Astrocyte (in vitro differentiated cells and primary cell): ENCODE measurements at places on chromosomes 6 and 20. TPM values are rescaled to one million over a fixed set of nuclear protein-coding genes. Genes with fewer than 3 reads are reported as not detected.

GRCh38 chr20:25533920-25534700 is 51.2 kb downstream of the NINL start:
- no peak overlapping the region for H3K4me3 ChIP-seq
- H3K4me1 ChIP-seq = peaks cover 10% of the 10 kb centered on the region
- DNase-seq = no peak
- no peaks in the 10 kb centered on the region for H3K27me3 ChIP-seq
- no peaks in the 10 kb centered on the region for H3K36me3 ChIP-seq

- no peak overlapping the region for H3K4me3 ChIP-seq
- peak; percentile 25 for DNase-seq
- no peak overlapping the region for H3K27ac ChIP-seq
- no peaks in the 10 kb centered on the region for H3K4me1 ChIP-seq
- H3K36me3 ChIP-seq = no peaks in the 10 kb centered on the region
Measured at GRCh38 chr6:12614456-12614855, 102.1 kb upstream of the PHACTR1 start.

GRCh38 chr6:79762370-79762769 is 131.2 kb downstream of the SH3BGRL2 start:
- H3K27me3 ChIP-seq = no peaks in the 10 kb centered on the region
- H3K36me3 ChIP-seq = no peaks in the 10 kb centered on the region
- H3K27ac ChIP-seq = no peak overlapping the region
- no peaks in the 10 kb centered on the region for H3K4me1 ChIP-seq
- DNase-seq = no peak

DNA sequence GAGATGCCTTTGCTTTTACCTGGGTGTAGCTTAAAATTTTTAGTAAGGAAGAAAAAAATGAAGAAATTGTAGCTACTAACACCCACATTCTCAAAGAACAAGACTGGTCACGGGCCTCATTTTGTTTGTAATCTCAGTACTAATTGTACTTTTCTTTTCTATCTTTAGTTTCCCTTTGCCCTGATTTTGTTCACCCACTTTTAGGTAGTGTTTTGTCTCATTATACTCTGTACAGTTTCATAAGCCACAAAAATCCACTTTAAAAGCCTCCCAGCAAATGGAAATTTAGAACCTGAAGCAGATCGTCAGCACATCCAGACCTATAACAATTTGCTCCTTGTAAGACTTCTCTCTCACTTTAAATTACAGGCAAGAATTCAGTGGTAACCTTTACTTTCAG is 43.3 kb downstream of the TP53INP2 start:
- H3K27me3 ChIP-seq = no peaks in the 10 kb centered on the region
- peaks cover 25% of the 10 kb centered on the region for H3K36me3 ChIP-seq
- H3K4me1 ChIP-seq = no peaks in the 10 kb centered on the region

TAF4 gene
- total RNA-seq = 11.8 and 12.6 TPM in 2 replicates

DNA sequence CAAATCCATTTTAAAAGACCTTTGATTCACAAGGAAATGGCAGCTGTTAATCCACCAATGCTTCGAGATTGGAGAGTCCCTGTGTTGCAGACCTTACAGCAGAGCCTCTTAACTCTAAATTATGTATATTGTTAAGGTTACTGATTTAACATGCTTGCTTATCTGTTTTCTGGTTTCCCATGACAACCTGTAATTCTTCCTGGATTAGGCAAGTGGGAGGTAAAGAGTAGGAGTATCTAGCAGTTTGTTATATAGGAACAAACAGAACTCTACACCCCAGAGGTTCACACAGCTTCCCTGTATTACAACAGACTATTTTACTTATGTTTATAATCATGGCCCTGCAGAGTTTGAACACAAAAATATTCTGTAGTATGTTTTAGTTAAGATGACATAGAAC is 39.5 kb downstream of the NKX2-4 start:
- no peak overlapping the region for H3K27ac ChIP-seq
- DNase-seq = no peak
- no peak overlapping the region for H3K4me3 ChIP-seq
- peaks cover under 1% of the 10 kb centered on the region for H3K4me1 ChIP-seq
- peaks cover 21% of the 10 kb centered on the region for H3K36me3 ChIP-seq
- H3K27me3 ChIP-seq = no peaks in the 10 kb centered on the region

HLA-DMA gene
- total RNA-seq = 5.2 and 8.1 TPM in 2 replicates

GRCh38 chr6:1644516-1645060 is 34.9 kb downstream of the FOXC1 start:
- no peaks in the 10 kb centered on the region for H3K27me3 ChIP-seq
- H3K4me1 ChIP-seq = no peaks in the 10 kb centered on the region
- H3K27ac ChIP-seq = no peak overlapping the region
- no peak overlapping the region for H3K4me3 ChIP-seq

SPTLC3 gene
- 5.6 and 5.7 TPM in 2 replicates for total RNA-seq

- no peak overlapping the region for H3K4me3 ChIP-seq
- H3K4me1 ChIP-seq = no peaks in the 10 kb centered on the region
- no peaks in the 10 kb centered on the region for H3K27me3 ChIP-seq
- peak; percentile 10 for DNase-seq
- H3K36me3 ChIP-seq = no peaks in the 10 kb centered on the region
Measured at GRCh38 chr6:71080133-71080532, 123.3 kb upstream of the B3GAT2 start.

- no peaks in the 10 kb centered on the region for H3K27me3 ChIP-seq
- H3K36me3 ChIP-seq = no peaks in the 10 kb centered on the region
- peak; percentile 25 for DNase-seq
- no peak overlapping the region for H3K27ac ChIP-seq
Measured at GRCh38 chr6:49001856-49002541, 461.1 kb downstream of the MMUT start.

GRCh38 chr20:37615340-37616109 is 78.3 kb upstream of the CTNNBL1 start:
- no peaks in the 10 kb centered on the region for H3K4me1 ChIP-seq
- peaks cover 11% of the 10 kb centered on the region for H3K27me3 ChIP-seq
- H3K27ac ChIP-seq = no peak overlapping the region
- no peaks in the 10 kb centered on the region for H3K36me3 ChIP-seq
- DNase-seq = peak; percentile 8

GRCh38 chr20:33843050-33843449 is 31.9 kb downstream of the CHMP4B start:
- no peaks in the 10 kb centered on the region for H3K36me3 ChIP-seq
- H3K4me1 ChIP-seq = peaks cover 13% of the 10 kb centered on the region
- no peaks in the 10 kb centered on the region for H3K27me3 ChIP-seq
- no peak for DNase-seq

CALHM6 gene
- not detected in 2 replicates for total RNA-seq

DEFB124 gene
- total RNA-seq = not detected in 2 replicates

VSX1 gene
- total RNA-seq = not detected in 2 replicates

DNA sequence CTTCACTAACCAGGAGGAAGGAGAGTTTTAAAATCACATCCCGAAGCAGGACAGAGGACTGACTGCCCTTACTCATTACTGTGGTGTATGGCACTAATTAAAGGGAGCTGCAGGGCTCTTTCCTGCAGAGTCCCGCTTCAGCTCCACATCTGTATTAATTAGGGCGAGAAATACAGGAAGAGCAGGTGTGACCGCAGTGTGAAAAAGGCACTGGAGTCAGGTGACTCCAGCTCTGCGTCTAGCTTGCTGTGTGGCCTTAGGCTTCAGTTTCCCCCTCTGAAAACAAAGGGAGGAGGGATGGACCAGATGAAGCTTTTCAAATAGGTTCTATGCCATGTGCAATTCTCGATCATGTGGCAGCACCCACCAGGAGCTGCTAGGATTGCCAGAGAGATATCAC is 34.0 kb downstream of the KIAA1755 start:
- H3K27me3 ChIP-seq = no peaks in the 10 kb centered on the region
- H3K4me1 ChIP-seq = peaks cover under 1% of the 10 kb centered on the region
- no peak overlapping the region for H3K27ac ChIP-seq
- H3K4me3 ChIP-seq = no peak overlapping the region

CTCFL gene
- not detected in 2 replicates for total RNA-seq

PPP1R14C gene
- total RNA-seq = 3.9 and 6.6 TPM in 2 replicates

DNA sequence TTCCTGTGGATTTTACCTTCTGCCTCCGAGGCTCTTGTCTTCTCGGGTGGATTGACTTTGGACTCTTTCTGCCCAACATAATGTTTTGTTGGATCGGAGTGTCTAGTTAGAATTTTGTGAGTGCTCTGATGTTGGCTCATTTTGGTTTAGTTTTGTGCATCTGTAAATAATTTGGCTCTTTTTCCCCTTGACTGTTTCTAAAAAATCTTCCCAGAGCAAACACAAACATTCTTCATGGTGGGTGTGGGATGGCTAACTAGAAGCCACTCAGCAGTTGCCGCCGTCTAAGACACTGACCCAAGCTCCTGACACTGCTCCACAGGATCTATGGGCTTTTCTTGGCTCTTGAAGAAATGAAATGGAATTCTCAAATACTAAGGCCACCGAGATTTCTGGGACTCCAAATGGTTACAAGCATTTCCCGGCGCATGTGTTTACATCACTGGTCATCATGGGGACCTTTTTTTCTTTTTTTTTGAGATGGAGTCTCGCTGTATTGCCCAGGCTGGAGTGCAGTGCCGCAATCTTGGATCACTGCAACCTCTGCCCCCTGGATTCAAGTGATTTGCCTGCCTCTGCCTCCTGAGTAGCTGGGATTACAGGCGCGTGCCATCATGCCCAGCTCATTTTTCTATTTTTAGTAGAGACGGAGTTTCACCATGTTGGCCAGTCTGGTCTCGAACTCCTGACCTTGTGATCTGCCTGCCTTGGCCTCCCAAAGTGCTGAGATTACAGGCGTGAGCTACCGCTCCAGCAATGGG is 92.0 kb upstream of the FRMD1 start:
- no peak overlapping the region for H3K27ac ChIP-seq
- DNase-seq = no peak
- H3K4me3 ChIP-seq = no peak overlapping the region
- H3K27me3 ChIP-seq = no peaks in the 10 kb centered on the region
- H3K4me1 ChIP-seq = no peaks in the 10 kb centered on the region

GRCh38 chr6:7914991-7915789 is 4.6 kb upstream of the TXNDC5 start:
- no peak overlapping the region for H3K27ac ChIP-seq
- H3K4me1 ChIP-seq = peaks cover 16% of the 10 kb centered on the region
- H3K36me3 ChIP-seq = no peaks in the 10 kb centered on the region
- H3K4me3 ChIP-seq = no peak overlapping the region
- peak; percentile 14 for DNase-seq
- H3K27me3 ChIP-seq = peaks cover 16% of the 10 kb centered on the region

DNA sequence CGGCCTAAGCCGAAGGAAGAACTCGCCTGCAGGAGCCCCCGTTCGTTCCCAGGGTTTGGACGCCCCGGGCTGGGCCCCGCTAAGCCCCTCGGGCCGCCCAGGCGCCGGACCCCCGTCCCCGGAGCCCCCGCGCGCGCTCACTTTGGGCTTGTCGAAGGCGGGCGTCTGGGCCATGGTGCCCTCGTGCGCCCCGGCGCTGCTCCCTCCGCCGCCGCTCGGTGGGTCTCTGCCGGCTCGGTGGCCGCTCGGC is 140 bp downstream of the ADA start:
- no peaks in the 10 kb centered on the region for H3K36me3 ChIP-seq
- H3K27me3 ChIP-seq = peaks cover 13% of the 10 kb centered on the region
- peaks cover 24% of the 10 kb centered on the region for H3K4me1 ChIP-seq

CTSZ gene
- 112 and 126 TPM in 2 replicates for total RNA-seq

SAMD5 gene
- 0.36 and 0.93 TPM in 2 replicates for total RNA-seq

- H3K4me1 ChIP-seq = no peaks in the 10 kb centered on the region
- no peak for DNase-seq
- no peak overlapping the region for H3K27ac ChIP-seq
Measured at GRCh38 chr20:57605045-57605444, 15.2 kb downstream of the ZBP1 start.

DNA sequence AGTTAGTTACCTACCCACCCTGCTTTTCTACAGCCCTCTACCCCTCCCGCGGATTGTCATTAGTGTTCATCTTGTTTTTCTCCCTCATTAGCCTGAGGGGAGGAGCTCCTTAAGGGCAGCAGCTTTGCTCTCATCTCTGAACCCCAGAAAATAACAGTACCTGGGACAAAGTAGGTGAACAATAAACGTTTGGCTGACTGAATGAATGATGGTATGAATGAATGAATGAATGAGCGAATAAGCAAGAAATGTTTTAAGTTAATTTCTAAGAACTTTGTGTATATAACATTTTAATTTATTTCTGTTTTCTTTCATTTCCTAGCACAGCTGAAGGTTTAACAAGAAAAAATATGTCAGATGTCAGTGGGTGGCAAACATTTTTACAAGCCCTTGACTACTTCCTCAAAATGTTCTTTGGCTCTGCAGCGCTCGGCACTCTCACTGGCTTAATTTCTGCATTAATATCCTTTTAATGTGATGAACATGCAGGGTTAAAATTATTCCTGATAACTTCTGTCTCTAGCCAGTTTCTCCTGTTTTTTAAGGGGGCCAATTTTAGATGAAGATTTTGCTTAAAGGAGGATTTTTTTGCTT is 50.1 kb downstream of the SLC9A8 start:
- H3K36me3 ChIP-seq = peaks cover 2% of the 10 kb centered on the region
- no peaks in the 10 kb centered on the region for H3K27me3 ChIP-seq
- no peak overlapping the region for H3K4me3 ChIP-seq
- H3K27ac ChIP-seq = no peak overlapping the region
- no peak for DNase-seq

GRCh38 chr6:91317247-91317835 is 730.5 kb upstream of the MAP3K7 start:
- H3K4me3 ChIP-seq = no peak overlapping the region
- no peaks in the 10 kb centered on the region for H3K36me3 ChIP-seq
- H3K4me1 ChIP-seq = no peaks in the 10 kb centered on the region
- no peaks in the 10 kb centered on the region for H3K27me3 ChIP-seq
- no peak overlapping the region for H3K27ac ChIP-seq
- DNase-seq = peak; percentile 18

DNA sequence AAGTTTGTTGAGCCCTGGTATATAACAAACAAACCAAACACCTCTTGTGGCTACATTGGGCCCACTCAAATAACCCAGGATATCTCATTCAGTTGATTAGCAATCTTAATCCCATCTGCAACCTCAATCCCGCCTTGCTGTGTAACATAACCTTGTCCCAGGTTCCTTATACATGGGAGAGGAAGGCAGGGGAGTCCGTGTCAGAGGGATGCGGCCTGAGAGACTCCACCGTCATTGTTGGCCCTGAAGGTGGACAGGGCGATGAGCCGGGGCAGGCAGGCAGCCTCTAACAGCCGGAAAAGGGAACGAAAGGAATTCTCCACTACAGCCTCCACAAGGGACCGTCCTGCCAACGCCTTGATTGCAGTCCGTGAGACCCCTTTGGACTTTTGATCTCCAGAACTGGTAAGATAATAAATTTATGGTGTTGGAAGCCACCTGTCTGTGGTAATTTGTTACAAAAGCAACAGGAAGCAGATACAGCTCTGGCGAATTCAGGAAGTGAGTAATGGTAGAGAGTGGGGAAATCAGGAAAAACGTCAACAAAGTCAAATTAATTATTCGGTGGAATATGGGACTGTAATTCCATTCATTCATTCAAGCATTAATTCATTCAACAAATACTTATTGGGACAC is 124.5 kb upstream of the SALL4 start:
- peaks cover 3% of the 10 kb centered on the region for H3K4me1 ChIP-seq
- no peaks in the 10 kb centered on the region for H3K27me3 ChIP-seq
- H3K36me3 ChIP-seq = no peaks in the 10 kb centered on the region
- DNase-seq = peak; percentile 30
- no peak overlapping the region for H3K27ac ChIP-seq
- no peak overlapping the region for H3K4me3 ChIP-seq

- DNase-seq = no peak
- H3K36me3 ChIP-seq = no peaks in the 10 kb centered on the region
- peaks cover 11% of the 10 kb centered on the region for H3K4me1 ChIP-seq
- H3K27ac ChIP-seq = no peak overlapping the region
- H3K27me3 ChIP-seq = no peaks in the 10 kb centered on the region
- no peak overlapping the region for H3K4me3 ChIP-seq
Measured at GRCh38 chr6:130622142-130622541, 205.1 kb upstream of the SMLR1 start.
